Osteocyte (in vitro differentiated cells): ENCODE measurements at places on chromosomes 11 and 22.

GRCh38 chr11:122781378-122782195, 56.7 kb upstream of the CRTAM start:
- H3K27ac ChIP-seq, result peak overlapping the region; percentile 79
- peaks cover 47% of the 10 kb centered on the region for H3K4me1 ChIP-seq
- H3K4me3 ChIP-seq, result no peak overlapping the region
- DNase-seq, result peak; percentile 96

DNA sequence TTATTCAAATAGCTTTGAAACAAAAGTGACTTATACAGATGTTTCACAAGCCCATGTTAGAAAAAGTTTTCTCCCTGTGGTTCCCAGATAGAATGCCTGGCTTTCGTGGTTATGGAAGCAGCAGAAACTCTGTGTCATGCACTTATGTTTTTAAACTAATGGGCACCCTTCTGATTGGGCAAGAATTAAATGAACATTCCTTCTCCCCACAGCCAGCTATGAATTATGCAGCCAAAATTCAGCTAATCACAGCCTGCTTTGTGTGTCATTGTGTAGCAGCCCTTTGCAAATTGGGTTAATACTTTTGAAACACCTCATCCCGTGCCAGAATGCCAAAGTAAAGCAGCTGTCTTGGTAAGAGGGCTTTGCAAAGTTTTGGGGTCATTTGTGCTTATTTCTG, 46.9 kb downstream of the PANX1 start:
- peaks cover 2% of the 10 kb centered on the region for H3K4me1 ChIP-seq
- H3K36me3 ChIP-seq, result peaks cover 26% of the 10 kb centered on the region
- H3K27me3 ChIP-seq, result no peaks in the 10 kb centered on the region
- H3K27ac ChIP-seq, result no peak overlapping the region
- DNase-seq, result no peak

- H3K27ac ChIP-seq, result no peak overlapping the region
- H3K27me3 ChIP-seq, result peaks cover 19% of the 10 kb centered on the region
- H3K36me3 ChIP-seq, result no peaks in the 10 kb centered on the region
- DNase-seq, result no peak
- H3K4me1 ChIP-seq, result peaks cover 4% of the 10 kb centered on the region
Measured at GRCh38 chr11:23023319-23023718, 163.0 kb upstream of the CCDC179 start.

GRCh38 chr11:111512296-111513239, at the start of gene BTG4:
TSS of gene BTG4 (minus strand) at chr11:111512386. CDS start at chr11:111498776, 13,610 bp downstream.
- peaks cover 10% of the 10 kb centered on the region for H3K4me1 ChIP-seq
- peaks cover 43% of the 10 kb centered on the region for H3K27me3 ChIP-seq
- no peak for DNase-seq
- peak within 1 kb of the TSS; percentile 76 for H3K4me3 ChIP-seq
- no peaks in the 10 kb centered on the region for H3K36me3 ChIP-seq
- no peak within 1 kb of the TSS for H3K27ac ChIP-seq
